ENCODE measurements at places on chromosomes 2 and 18.

GRCh38 chr2:12217175-12217574, 470.7 kb downstream of the LPIN1 start:
- DNase-seq, result no peak

GRCh38 chr18:64403784-64404503, 255.1 kb upstream of the LINC00305 start:
- no peak for DNase-seq

DNA sequence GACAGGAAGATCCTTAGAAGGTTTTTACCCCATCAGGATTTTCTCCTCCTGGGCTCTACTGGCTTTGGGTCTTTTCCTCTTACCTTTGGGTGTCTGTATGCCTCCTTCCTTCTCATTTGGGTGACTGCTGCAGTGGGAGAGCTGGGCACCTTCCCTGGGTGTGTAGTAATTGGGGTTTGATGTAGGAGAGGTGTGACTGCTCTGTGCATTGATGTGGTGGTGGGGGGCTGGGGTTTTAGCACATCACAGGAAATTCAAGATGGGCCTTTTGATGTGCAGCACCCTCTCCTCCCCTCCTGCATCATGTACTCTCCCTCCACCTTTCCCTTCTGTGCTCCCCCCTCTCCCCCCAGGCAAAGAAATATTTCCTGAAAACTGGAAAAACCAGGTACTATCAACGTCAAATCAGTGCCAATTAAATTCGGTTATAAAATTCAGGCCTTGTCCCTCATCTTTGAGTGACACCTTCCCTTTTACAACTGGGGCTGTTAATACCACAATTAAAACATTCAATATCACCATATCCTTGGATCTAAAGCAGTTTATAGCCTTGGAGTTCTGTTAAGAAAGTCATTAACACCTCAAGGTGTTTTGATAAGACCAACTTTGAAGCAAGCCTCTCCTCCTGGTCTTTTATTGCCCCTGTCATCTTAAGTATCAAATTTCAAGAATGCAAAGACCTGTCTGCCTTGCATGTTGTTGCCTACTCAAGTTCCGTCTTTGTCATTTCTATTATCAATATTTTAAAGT, 23.3 kb downstream of the EDAR start:
- DNase-seq, result no peak

- DNase-seq, result no peak
These were observed 4.3 kb upstream of the NAGK start for GRCh38 chr2:71064110-71064611.

All from NCI-H187 (cell line).